ENCODE measurements at places on chromosomes 3 and 15.

GRCh38 chr15:101108461-101108775 lies 143.4 kb downstream of the CHSY1 start:
- no peak for DNase-seq

GRCh38 chr15:69394556-69395282 lies 19.4 kb upstream of the KIF23 start:
- DNase-seq = peak; percentile 67

GRCh38 chr15:92899948-92900730 lies at the start of gene CHD2:
Gene CHD2 (plus strand): TSS chr15:92900324. CDS start chr15:92901238, 914 bp downstream.
- DNase-seq = peak; percentile 91

- DNase-seq = peak; percentile 52
These were observed 2.7 kb upstream of the AMOTL2 start for GRCh38 chr3:134376786-134377426.

GRCh38 chr3:131033480-131034080 lies 6.9 kb downstream of the NEK11 start:
- DNase-seq = peak; percentile 61

GRCh38 chr15:80638553-80639167 lies 56.5 kb upstream of the ABHD17C start:
- no peak for DNase-seq

DNA sequence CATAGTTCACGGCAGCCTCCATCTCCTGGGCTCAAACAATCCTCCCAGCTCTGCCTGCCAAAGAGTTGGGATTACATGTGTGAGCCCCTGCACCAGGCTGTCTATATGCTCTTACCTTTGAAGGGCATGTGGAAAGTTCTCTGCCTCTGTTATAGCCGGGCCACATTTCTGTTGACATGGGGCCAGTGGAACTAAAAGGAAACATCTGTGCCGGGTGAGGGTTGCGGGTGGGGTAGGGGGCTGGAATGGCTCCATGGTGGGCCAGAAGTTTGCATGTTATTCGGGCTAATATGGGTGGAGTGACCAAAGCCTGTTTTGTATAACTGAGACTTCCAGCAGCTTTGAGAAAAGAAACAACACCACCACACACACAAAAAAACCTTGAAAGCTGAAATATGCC lies 8.3 kb upstream of the CLEC3B start:
- no peak for DNase-seq

GRCh38 chr3:76372497-76372896 lies 587.1 kb upstream of the ZNF717 start:
- DNase-seq = no peak

- DNase-seq = peak; percentile 41
These were observed 114.3 kb downstream of the OXSM start for GRCh38 chr3:25904206-25904605.

DNA sequence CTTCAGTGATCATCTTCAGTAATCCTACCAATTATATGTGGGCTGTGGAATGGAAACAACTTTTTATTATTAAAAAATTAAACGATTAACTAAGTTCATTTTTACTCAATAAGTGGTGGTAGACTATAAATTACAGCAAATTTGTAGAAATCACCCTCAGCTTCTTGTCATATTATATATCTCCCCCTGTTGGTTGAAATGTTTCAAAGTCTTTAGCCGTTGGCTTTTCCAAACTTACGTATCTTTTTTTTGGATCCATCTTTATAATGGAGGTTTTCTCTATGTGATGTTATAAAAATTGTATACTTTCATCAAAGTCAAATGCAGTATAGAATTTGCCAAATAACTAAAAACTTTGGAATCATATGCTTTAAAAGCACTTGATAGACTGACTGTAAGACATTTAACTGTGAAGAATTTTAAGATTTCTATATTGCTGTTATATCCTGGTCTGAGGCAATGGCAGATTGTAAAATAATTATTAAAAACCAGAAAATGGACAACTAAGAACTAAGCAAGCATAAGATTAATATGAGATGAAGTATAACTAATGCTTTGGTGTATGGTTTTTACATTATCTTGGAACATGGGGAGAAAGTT lies 44.7 kb downstream of the ATP11B start:
- peak; percentile 34 for DNase-seq

GRCh38 chr3:149233323-149233722 lies 11.7 kb upstream of the CP start:
- DNase-seq = no peak

- DNase-seq = peak; percentile 60
These were observed 52.3 kb upstream of the BNIP2 start for GRCh38 chr15:59741274-59741906.

DNA sequence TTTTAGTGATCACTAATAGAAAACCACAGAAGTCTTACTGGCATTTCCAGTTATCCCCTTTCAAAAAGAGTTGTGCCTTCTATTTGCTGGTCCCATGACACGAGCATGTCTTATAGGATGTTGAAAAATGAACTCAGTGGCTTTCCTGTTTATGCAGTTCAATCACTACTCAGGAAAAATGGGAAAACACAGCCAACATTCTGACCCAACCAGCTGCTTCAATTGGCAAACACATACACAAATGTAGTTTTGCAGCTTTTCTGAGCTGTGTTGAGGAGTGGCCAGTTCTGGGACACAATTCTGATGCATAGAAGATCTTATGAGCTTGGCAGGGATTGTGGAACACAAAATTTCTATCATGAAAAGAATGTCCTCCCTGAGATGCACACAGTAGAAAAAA lies 40.3 kb downstream of the FSTL1 start:
- DNase-seq = no peak

DNA sequence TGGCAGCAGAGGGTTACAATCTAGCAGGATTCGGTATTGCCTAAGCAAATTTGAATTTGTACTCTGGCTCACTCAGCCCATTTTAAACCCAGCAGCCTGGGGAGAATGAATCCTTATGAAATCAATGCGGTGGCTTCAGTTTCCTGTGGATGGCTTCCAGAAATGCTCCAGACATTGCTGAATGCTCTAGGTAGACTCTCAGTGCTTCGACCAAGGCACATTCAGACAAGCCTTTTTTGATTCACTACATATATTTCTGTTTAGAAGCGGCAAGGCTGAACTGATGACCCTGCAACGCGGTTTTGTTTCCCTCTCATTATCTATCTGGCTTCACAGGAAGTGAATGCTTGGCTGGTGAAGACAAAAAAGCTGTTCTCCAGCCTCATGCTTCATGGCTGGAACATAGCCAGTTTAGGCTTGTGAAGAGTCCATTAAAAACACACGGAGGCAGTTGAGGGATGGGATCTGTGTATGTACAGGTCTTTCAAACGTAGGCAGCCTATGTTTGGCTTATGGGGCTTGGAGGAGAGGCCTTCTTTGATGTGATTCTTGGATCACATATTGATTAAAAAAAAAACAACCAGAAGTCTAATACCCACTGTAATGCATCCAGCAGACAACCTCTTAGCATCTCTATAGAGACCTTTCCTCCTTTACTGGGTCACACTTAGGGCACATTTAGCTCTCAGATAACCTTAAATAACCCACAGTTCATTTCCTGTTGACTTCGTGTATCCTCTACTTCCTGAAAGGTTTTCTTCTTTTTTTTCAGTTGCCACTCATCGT lies 400.2 kb upstream of the TBL1XR1 start:
- DNase-seq = peak; percentile 87

DNA sequence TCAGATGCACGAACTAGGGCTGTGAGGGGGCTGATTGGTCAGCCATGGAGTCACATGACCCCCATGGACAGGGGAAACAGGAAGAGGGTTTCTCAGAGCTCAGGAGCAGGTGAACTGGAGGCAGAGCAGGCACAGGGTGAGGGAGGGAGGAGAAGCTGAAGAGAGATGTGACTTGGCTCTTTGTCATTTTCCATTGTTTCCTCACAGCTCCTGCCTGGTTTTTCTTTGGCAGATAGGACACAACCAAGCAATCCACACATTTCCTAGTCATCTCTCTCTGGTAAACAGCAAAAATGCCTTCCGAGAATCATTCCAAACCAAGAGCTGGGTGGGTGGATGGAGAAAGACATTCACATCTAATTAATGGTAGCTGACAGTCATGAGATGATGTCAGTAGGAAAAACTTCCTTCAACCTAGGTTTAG lies 43.4 kb upstream of the LMCD1 start:
- no peak for DNase-seq

DNA sequence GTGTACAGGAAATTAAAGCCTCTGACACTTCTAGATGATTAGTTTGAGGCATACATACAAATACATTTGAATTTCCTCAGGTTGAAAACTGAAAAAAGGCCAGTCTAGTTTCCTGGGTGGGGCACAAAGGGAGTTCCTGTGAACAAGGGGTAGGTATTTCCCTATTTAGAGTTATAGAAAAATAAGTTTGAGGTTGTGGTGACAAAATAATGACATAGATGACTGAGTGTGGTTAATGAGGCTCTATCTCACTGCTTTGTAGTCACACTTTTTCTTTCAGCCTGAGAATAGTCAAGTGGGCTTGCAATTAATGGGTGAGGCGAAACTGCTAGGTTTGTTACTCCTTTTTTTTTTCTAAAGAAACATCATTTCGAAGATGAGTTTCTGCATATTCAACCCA lies 4.3 kb downstream of the SLCO3A1 start:
- no peak for DNase-seq

DNA sequence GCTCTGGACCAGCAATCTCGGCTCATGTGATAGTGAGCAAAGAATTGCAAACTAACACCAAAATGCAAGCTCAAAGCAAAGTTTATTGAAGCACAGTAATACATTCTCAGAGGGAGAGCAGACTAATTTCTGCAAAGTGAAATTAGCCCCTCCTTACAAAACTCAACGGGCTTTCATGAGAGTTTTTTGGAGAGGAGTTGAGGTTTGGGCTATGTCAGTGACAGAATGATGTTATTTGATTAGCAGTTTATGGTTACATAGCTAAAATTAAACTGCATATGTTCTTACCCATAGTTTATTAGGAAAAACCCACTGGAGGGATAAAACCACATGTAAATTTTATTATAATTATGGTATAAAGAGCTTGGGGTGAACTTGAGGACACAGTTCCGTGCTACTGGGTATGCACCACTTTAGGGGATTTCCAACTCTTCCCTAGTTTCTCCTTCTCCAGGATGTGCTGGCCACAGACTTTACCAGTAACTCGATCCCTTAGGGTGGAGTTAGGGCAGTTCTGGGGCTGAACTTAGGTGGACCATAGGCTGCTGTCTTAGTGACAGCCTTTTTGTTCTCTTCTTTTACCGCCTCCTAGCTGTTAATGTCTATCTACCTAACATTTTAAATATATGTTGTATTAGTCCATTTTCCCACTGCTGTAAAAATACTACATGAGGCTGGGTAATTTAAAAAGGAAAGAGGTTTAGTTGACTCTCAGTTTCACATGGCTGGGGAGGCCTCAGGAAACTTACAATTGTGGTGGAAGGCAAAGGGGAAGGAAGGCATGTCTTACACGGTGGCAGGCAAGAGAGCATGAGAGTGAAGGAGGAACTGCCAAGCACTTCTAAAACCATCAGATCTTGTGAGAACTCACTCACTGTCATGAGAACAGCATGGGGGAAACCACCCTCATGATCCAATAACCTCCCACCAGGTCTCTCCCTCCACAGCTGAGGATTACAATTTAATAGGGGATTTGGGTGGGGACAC lies 8.9 kb upstream of the AADACL2 start:
- no peak for DNase-seq

DNA sequence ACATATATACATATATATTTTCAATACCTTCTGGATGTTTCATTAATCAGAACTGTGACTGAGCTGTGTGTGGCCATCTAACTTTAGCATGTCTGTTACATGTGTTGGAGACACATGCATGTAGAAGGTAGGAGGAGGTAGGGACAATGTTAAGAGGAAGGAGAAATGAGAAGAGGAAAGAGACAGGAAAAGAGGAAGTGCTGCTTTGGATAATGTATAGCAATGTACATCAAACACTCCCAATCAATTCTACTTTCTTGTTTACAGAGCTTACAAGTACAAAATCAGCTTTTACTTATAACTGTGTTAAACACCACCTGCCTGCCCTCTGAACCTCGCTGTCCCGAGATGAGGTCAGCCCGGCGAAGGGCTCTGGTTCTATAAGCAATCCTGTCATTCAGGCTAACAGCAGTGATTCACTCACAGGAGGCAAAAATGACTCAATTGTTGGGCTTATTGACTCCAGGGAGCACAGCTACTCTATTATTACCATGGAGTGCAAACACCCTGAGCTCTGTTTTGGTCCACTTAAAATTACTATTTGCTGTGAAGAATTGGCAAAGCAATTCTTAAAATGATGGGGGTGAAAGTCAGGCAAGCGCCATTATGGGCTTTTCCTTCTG lies 188.9 kb downstream of the MEIS2 start:
- DNase-seq = peak; percentile 67

DNA sequence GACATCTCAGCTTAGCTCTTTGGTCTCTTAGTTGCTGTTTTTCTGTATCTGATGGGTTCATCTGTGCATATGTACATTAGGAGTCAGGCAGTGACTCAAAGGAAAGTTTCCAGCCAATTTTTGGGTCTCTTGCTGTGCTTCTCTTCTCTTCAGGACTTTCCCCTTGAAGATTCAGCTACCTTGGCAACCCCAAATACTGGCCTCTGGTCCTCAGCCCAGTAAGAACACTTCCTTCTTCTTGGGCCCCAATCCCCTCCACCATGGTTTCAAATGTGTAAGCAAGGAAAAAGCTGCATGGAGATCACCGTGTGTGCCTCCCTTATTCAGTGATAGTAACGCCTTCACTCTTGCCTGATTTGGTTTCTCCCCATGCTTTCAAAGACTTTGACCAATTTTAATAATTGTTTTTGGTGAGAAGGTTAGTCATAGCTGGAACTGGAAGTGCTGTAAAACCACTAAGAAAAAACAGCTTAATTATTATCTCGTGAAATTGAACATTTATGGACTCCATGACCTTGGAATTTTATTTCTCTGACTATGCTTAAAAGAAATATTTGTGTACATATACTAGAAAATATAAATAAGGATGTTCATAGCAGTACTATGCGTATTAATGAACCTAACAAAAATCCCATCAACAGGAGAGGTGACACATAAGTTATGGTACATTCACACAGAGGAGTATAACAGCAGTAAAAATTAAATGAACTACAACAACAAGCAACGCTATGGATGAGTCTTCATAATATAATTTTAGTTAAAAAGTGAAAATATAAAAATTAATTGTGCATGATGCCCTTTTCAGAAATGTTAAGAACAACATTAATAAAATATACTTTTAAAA lies 125.3 kb upstream of the BCL6 start:
- DNase-seq = no peak
